ENCODE measurements at places on chromosomes 2 and 18. TPM values are rescaled to one million over a fixed set of nuclear protein-coding genes. Genes with fewer than 3 reads are reported as not detected.
A peak's percentile ranks its signal among the peaks of the same experiment; 100 is the strongest.

- H3K27ac ChIP-seq, result no peak overlapping the region
- no peak for DNase-seq
- H3K4me3 ChIP-seq, result no peak overlapping the region
Observed at GRCh38 chr2:67503066-67503795, 106.1 kb downstream of the ETAA1 start.

- H3K36me3 ChIP-seq, result no peaks in the 10 kb centered on the region
- no peak overlapping the region for H3K4me3 ChIP-seq
- DNase-seq, result no peak
Observed at GRCh38 chr2:149924028-149924427, 336.5 kb upstream of the MMADHC start.

DNA sequence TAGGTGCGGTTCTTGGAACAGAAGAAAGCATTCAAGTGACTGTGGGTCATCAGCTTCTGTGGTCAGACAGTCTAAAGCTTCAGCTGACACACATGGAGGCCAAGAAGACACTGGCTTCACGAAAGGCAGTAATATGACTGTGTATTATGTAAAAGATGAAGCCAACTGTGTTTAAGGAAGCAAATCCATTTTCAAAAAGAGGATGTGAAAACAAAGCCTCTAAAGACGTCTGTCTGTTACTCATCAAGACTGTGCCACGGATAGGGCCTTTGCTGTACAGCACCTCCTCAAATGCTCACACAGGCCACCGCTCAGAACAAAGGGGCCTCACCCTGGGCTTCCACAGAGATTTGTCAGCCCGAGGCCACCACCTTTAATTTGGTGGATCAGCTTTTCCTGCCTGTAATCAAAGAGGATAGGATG, 21.1 kb upstream of the TMEM163 start:
- no peak overlapping the region for H3K27ac ChIP-seq
- H3K36me3 ChIP-seq, result no peaks in the 10 kb centered on the region
- peaks cover 15% of the 10 kb centered on the region for H3K27me3 ChIP-seq
- peaks cover 6% of the 10 kb centered on the region for H3K4me1 ChIP-seq

DNA sequence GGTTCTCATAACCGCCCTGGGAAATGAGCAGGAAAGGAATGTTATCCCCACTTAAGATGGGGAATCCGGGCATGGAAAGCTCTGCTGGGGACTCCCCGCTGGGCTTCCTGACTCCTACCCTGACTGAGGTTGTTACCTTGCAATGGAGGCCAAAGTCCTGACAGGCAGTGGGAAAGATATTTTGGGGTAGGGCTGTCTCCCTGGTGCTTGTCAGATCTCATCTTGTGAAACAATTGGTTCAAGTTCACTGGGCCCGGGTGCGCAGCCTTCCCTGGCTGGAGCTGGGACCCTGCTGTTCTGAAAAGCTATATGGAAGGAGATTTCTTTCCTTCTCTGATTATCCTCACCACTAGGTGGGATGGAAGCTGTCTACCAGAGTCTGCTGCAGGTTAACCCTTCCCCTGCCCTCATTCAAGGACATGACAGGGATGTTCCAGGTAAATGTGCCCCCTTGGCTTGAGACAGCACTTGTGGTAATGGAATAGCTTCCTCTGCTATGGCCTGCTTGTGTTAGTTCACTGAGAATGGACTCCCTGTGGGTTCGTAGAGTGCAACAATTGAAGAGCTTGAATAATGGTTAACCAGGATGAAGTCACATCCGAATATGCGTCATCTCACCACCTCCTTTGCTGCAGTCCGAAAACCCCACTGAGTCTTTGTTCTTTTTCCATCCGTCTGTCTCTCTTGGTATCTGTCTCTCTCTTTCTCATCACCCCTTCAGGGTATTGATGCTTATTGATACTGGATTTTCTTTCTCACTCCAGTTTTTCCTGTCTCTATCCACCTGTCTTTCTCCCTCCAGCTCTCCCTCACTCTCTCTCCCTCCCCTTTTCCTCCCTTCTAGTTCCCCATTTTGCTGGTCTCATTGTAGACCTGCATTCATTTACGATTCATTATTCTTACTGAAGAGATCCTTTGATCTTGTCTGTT, 67.8 kb upstream of the EPAS1 start:
- no peak overlapping the region for H3K4me3 ChIP-seq
- peaks cover 47% of the 10 kb centered on the region for H3K4me1 ChIP-seq
- H3K27me3 ChIP-seq, result no peaks in the 10 kb centered on the region
- no peak for DNase-seq
- H3K36me3 ChIP-seq, result no peaks in the 10 kb centered on the region
- peak overlapping the region; percentile 80 for H3K27ac ChIP-seq

Gene ZEB2
- total RNA-seq, result 89.1 TPM

Gene ZNF519
- total RNA-seq, result 3.8 TPM

DNA sequence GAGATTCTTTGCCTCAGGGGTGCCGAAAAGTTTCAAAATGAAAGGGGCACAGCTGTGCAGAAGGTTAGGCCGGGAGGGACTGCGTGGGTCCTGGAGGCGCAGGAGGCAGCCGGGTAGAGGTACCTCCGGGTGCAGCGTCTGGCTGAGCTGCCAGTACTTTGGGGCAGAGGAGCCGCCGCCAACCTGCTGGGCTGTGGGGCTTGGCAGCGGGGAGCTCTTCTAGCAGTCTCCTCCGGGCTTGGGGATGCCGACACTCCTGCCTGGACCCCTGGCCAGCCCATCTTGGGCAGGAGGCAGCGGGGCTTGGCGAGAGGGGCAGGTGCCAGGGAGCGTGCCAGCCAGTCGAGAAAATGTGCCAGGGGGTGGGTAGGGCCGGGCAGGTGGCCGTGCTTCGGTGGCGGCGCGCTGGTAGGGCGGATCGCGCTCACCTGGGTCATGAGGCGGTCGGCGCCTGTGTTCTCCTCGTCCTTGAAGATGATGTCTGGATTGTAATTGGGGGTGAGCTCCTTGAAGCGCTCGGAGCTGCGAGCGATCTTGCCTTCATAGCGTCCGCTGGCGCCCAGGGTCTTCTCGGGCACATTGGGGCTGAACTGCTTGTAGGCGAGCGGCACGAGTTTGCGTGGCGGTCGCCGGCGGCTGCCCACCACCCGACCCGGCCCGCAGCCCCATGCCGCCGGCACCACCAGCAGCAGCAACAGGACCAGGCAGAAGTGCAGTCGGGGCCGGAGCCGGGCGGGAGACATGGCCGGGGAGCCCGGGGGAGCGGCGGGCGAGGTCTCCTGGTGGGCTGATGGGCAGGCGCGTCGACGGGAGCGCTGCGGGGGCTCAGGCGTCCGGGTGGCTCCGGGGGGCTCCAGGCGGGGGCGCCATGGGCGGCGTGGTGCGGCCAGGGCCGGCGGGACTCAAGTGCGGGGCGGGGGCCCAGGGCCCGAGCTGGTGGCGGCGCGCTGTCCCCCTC, 717 bp downstream of the IHH start:
- H3K27ac ChIP-seq, result no peak overlapping the region
- H3K27me3 ChIP-seq, result peaks cover 97% of the 10 kb centered on the region
- H3K4me1 ChIP-seq, result peaks cover 41% of the 10 kb centered on the region
- no peak for DNase-seq
- no peaks in the 10 kb centered on the region for H3K36me3 ChIP-seq
- peak overlapping the region; percentile 55 for H3K4me3 ChIP-seq

Gene GDF7
- total RNA-seq, result 0.58 TPM

DNA sequence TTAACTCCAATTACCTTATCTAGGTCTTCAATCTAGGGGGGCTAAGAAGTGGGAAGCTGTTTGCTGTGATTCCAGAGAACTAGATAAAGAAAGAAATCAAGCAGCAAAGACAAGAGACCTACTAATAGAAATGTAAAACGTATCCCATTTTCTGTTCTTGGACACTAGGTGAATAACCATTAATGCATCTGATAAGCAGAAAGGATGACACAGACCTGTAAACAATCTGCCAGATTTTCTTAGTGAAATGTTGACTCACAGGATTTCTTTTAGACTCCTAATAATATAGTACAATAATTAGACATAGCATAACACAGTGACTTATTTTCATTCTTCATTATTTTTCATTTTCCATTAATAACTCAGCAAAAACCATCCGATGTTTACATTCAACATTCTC, 1.3 kb downstream of the WDR35 start:
- no peak overlapping the region for H3K27ac ChIP-seq
- H3K4me1 ChIP-seq, result peaks cover 26% of the 10 kb centered on the region
- DNase-seq, result no peak
- H3K27me3 ChIP-seq, result no peaks in the 10 kb centered on the region
- H3K4me3 ChIP-seq, result peak overlapping the region; percentile 90

DNA sequence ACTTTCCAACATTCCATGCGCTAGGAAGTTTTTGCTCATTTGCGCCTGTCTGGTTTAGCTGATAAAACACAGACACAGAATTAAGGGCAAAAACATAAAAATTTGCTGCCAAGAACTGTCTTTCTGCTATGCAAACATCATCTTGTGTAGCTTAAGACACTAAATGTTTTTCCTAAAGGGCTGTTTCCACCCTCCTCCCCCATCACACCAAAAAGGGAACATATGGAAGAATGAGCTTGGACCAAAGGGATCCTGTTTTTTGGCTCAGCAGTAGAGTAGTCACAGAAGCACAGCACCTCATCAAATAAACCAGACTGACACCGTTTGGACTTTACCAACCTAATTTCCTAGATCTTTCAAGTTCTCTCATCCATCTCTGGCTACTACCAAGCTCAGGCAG, 210.1 kb downstream of the ZNF521 start:
- no peak for DNase-seq
- peaks cover 38% of the 10 kb centered on the region for H3K4me1 ChIP-seq
- no peak overlapping the region for H3K4me3 ChIP-seq
- H3K27me3 ChIP-seq, result no peaks in the 10 kb centered on the region
- H3K27ac ChIP-seq, result no peak overlapping the region
- H3K36me3 ChIP-seq, result no peaks in the 10 kb centered on the region

DNA sequence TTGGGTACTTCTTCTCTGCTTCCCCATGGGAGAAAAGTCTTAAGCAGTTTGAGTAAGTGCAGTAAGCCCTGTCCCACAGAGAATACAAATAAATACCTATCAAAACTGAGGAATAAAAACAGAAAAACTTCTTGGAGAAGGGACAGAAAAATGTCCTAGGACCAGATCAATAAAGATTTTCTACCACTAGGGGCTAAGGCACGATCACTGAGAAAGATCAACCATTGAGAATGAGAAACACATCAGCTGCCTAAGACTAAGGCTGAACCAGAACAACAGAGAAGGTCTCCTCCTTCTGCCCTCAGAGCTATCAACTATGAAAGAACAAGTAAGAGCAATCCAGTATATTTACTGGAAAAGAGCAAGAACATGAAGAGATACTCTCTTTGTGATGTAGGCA, 763.6 kb upstream of the LRRTM1 start:
- no peak overlapping the region for H3K4me3 ChIP-seq
- no peaks in the 10 kb centered on the region for H3K36me3 ChIP-seq
- no peak for DNase-seq
- H3K4me1 ChIP-seq, result no peaks in the 10 kb centered on the region
- no peak overlapping the region for H3K27ac ChIP-seq

- no peak overlapping the region for H3K27ac ChIP-seq
- H3K4me3 ChIP-seq, result no peak overlapping the region
- peaks cover 19% of the 10 kb centered on the region for H3K27me3 ChIP-seq
- H3K36me3 ChIP-seq, result no peaks in the 10 kb centered on the region
Observed at GRCh38 chr18:6482198-6482977, 67.7 kb upstream of the L3MBTL4 start.

- no peaks in the 10 kb centered on the region for H3K36me3 ChIP-seq
- DNase-seq, result peak; percentile 38
- peaks cover 22% of the 10 kb centered on the region for H3K4me1 ChIP-seq
- no peak overlapping the region for H3K4me3 ChIP-seq
- peak overlapping the region; percentile 37 for H3K27ac ChIP-seq
Observed at GRCh38 chr2:202149155-202149762, 76.2 kb downstream of the KIAA2012 start.

GRCh38 chr2:168804214-168804613, 1.8 kb downstream of the NOSTRIN start:
- DNase-seq, result no peak
- H3K36me3 ChIP-seq, result no peaks in the 10 kb centered on the region
- no peaks in the 10 kb centered on the region for H3K27me3 ChIP-seq

- H3K27me3 ChIP-seq, result no peaks in the 10 kb centered on the region
- no peaks in the 10 kb centered on the region for H3K4me1 ChIP-seq
- H3K4me3 ChIP-seq, result no peak overlapping the region
- no peak for DNase-seq
- H3K27ac ChIP-seq, result no peak overlapping the region
Observed at GRCh38 chr18:68299906-68300305, 415.0 kb downstream of the TMX3 start.

Gene GALNT14
- total RNA-seq, result 0.14 TPM

Gene RAB27B
- total RNA-seq, result 0.16 TPM

Gene COBLL1
- 15.3 TPM for total RNA-seq

DNA sequence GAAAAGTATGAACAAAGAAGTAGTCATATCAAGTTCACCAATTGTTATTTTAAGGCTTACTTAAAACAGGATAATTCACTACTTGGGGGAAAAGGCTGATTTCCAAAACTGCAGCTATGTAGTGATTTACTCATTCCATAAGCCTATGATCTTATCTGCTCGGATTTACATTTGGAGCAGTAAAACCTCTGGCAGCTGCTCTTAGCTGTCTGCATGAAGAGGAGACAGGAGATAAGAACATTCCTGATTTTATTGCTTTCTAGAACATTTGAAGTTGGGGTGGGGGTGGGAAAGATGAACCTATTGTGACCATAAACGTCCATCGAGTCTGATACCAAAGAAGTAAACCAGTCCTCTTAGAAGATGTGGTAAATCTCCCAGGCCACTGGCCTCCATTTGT, 120.9 kb downstream of the MMADHC start:
- no peak for DNase-seq
- no peak overlapping the region for H3K4me3 ChIP-seq
- H3K27me3 ChIP-seq, result no peaks in the 10 kb centered on the region
- no peaks in the 10 kb centered on the region for H3K36me3 ChIP-seq
- no peak overlapping the region for H3K27ac ChIP-seq

Gene MBP
- 35.0 TPM for total RNA-seq

DNA sequence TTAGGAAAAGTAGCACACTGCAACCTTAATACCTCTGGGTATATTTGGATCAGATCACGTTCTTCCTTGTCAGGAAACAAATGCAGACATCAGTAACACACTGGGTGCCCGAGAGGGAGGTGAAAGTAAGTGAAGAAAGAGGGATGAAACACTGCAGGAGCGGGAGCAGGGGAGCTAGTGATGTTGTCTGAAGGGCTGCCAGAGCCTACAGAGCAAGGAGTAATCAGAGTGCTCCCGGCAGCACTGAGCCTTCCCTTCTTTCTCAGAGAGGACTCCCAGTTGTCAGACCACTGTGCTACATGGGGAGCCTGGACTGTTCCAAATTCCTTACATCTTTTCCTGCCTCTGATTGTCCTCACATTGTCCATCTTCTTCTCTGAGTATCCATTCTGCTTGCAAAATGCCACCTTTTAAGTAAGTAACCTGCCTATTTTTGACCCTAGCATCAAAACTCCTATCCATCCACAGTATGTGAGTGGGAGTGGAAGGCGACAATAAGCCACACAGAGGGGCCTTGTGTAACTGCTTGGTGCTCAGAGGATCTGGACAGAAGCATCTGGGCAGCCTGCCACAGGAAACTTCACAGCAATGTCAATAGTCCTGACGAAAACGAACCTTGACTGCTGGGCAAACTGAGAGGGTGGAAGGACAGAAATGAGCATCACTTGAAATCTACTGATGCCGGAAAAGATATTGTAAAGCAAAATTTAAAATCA, 10.8 kb upstream of the NAB1 start:
- no peaks in the 10 kb centered on the region for H3K27me3 ChIP-seq
- H3K4me3 ChIP-seq, result no peak overlapping the region
- H3K27ac ChIP-seq, result peak overlapping the region; percentile 73
- H3K36me3 ChIP-seq, result no peaks in the 10 kb centered on the region
- peak; percentile 64 for DNase-seq

Gene MYO1B
- 16.2 TPM for total RNA-seq

Data from left ventricle myocardium inferior (tissue), 1 donor.